ENCODE measurements at places on chromosomes 6 and 20. TPM values are rescaled to one million over a fixed set of nuclear protein-coding genes. Genes with fewer than 3 reads are reported as not detected.

GRCh38 chr6:169851641-169852503, 100.5 kb downstream of the ERMARD start:
- peaks cover 28% of the 10 kb centered on the region for H3K27me3 ChIP-seq
- H3K4me1 ChIP-seq: no peaks in the 10 kb centered on the region
- H3K36me3 ChIP-seq: no peaks in the 10 kb centered on the region
- no peak for DNase-seq

GRCh38 chr20:51303731-51304670, 238.5 kb downstream of the NFATC2 start:
- peaks cover 2% of the 10 kb centered on the region for H3K4me1 ChIP-seq
- no peaks in the 10 kb centered on the region for H3K36me3 ChIP-seq
- peaks cover 29% of the 10 kb centered on the region for H3K27me3 ChIP-seq
- no peak for DNase-seq
- H3K4me3 ChIP-seq: no peak overlapping the region
- no peak overlapping the region for H3K27ac ChIP-seq

DNA sequence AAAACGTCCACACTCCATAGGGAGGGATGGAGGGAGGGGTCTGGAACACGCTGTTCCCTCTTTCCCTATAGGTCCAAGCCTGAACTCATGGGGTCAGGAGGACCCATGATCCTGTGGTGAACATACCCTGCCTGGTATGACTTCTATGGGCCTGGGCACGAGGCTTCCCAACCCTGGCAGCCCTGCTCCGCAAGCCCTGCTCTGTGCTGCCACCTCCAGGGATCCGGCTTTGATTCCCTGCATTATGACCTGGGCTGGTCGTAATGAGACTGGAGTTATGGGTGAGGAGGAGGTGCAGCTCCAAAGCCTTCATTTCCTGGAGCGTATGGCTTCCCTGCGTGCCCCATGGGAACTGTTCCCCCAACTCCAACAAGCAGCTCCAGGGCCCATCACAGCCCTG, 54.9 kb downstream of the CDH22 start:
- H3K27ac ChIP-seq: no peak overlapping the region
- H3K36me3 ChIP-seq: peaks cover 13% of the 10 kb centered on the region
- no peak overlapping the region for H3K4me3 ChIP-seq
- peaks cover 7% of the 10 kb centered on the region for H3K4me1 ChIP-seq

GRCh38 chr20:54517241-54517975, 42.0 kb downstream of the DOK5 start:
- no peak overlapping the region for H3K27ac ChIP-seq
- no peaks in the 10 kb centered on the region for H3K36me3 ChIP-seq
- DNase-seq: no peak
- no peaks in the 10 kb centered on the region for H3K27me3 ChIP-seq
- H3K4me1 ChIP-seq: no peaks in the 10 kb centered on the region
- H3K4me3 ChIP-seq: no peak overlapping the region

GRCh38 chr20:59566631-59567524, 37.5 kb upstream of the PHACTR3 start:
- no peak overlapping the region for H3K27ac ChIP-seq
- H3K27me3 ChIP-seq: peaks cover 42% of the 10 kb centered on the region
- H3K36me3 ChIP-seq: peaks cover 4% of the 10 kb centered on the region
- peaks cover 2% of the 10 kb centered on the region for H3K4me1 ChIP-seq

Gene BCAS1
- total RNA-seq: not detected

DNA sequence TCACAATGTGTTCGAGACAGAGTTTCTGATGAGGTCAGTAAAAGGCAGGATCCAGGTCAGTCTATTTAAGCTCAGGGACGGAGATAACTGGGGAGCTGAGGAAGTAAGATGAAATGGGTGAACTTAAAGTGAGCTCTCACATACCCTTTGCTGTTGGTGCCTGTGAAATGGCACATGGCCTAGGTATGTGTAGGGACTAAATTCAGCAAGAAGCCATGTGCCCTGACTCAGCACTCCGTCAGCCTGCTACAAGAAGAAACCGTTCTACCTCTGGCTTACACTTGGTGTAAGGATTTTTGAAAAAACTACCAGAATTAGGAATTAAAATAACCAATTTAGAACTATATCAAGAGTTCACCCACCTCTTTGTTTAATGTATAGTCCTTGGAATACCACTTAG, 41.1 kb upstream of the TRDN start:
- H3K27me3 ChIP-seq: no peaks in the 10 kb centered on the region
- no peak overlapping the region for H3K27ac ChIP-seq
- H3K4me3 ChIP-seq: no peak overlapping the region

DNA sequence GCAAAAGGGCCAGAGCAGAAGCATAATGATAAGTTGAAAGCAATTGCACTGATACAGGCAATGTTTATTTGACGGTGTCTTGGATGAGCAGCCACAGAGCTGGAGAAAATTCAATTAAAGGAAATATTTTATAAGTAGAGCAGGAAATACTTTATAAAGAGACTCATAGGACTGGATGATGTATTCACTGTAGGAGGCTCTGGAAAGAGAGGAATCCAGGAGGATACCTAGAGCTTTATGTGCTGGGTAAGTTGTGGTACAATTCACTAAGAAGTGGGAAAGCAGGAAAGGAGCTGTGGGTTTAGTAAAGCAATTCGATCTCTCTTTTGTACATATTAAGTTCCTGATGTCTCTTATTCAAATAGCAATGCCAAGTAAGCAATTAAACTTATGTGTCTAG, 86.3 kb downstream of the C6orf118 start:
- no peak overlapping the region for H3K27ac ChIP-seq
- DNase-seq: no peak
- no peaks in the 10 kb centered on the region for H3K27me3 ChIP-seq
- H3K4me1 ChIP-seq: no peaks in the 10 kb centered on the region

Gene HLA-DRA
- total RNA-seq: 80.9 TPM

- H3K27ac ChIP-seq: no peak overlapping the region
- DNase-seq: no peak
- no peaks in the 10 kb centered on the region for H3K36me3 ChIP-seq
- no peak overlapping the region for H3K4me3 ChIP-seq
Observed at GRCh38 chr6:170198298-170198697, 92.6 kb downstream of the DLL1 start.

DNA sequence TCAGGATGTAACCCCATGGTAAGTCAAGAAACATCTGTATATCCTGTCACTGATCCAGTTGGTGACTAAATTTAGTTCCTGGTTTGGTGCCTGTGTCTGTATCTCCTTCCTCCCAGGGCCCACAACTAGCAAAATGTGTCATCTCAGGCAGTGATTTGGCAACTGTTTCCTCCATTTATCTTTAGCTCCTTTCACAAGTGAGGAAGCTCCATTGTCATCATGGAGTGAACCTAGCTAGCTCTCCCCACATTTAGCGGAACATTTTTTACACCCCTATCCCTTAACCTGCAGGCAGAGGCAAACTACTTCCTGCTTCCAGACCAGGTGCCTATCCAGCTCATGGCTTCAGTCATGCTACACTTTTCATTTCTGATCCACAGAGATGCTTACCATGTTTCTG, 99.5 kb downstream of the IPCEF1 start:
- H3K27me3 ChIP-seq: no peaks in the 10 kb centered on the region
- H3K4me3 ChIP-seq: no peak overlapping the region
- no peak overlapping the region for H3K27ac ChIP-seq

DNA sequence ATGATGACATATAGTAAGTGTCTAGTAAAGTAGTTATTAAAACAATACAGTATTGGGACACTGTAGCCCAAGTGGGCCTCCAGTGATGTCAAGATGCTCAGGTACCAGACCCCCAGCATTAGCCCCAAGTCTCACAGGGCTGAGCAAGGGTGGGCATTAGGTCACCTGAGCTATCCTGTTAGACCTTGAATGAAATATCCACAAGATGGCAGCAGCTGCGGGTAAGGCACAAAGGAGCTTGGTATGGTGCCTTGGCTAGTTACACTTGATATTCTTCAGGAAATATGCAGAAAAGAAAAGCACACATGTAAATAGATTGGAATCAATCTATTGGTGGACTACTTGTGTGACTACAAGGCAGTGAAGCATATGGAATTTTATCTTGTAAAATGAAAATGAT, 701.8 kb upstream of the ADGRB3 start:
- no peaks in the 10 kb centered on the region for H3K27me3 ChIP-seq
- no peak for DNase-seq
- H3K36me3 ChIP-seq: no peaks in the 10 kb centered on the region
- H3K27ac ChIP-seq: no peak overlapping the region
- no peaks in the 10 kb centered on the region for H3K4me1 ChIP-seq

DNA sequence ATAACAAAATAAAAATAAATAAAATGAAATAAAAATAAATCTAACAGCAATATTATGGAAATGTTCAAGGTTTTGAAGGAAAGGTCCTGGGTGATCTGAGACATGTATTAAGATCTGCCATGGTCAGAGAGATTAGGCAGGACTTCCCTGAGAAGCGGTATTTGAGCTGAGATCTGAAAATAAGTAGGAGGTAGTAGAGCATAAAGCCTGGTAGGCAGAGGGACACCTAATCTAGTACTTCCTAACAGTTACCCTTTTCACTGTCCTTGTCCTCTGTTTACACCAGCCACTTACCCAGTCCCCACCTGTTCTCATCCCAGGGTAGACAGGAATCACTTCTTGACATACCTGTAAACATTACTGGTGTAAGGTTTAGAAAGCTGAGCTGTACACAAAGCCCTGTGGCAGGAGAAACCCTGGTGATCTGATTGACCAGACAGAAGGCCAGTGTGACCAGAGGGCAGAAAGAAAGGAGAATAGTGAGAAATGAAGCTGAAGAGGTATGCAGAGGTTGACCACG, 8.3 kb upstream of the ZNF318 start:
- H3K27me3 ChIP-seq: no peaks in the 10 kb centered on the region
- no peak overlapping the region for H3K27ac ChIP-seq
- no peak for DNase-seq
- H3K4me3 ChIP-seq: no peak overlapping the region

DNA sequence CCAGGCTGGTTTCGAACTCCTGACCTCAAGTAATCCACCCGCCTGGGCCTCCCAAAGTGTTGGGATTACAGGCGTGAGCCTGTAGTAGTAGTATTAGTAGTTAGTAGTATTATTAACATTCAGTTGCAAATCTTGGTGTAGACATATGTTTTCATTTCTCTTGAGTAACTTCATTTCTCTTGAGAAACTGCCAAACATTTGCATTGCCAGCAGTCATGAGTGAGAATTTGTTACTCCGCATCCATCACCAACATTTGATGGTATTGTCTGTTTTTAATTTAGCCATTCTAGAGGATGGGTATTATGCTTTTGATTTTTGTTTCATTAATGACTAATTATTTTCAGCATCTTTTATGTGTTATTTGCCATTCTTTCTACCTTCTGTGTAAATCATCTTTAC, 1.5 kb upstream of the ERVFRD-1 start:
- no peak overlapping the region for H3K4me3 ChIP-seq
- no peaks in the 10 kb centered on the region for H3K27me3 ChIP-seq
- no peak overlapping the region for H3K27ac ChIP-seq
- H3K4me1 ChIP-seq: peaks cover 23% of the 10 kb centered on the region

- no peaks in the 10 kb centered on the region for H3K4me1 ChIP-seq
- peaks cover 41% of the 10 kb centered on the region for H3K27me3 ChIP-seq
- peaks cover 2% of the 10 kb centered on the region for H3K36me3 ChIP-seq
- no peak for DNase-seq
- peak overlapping the region; percentile 45 for H3K27ac ChIP-seq
Observed at GRCh38 chr6:32058511-32058963, 20.3 kb downstream of the CYP21A2 start.

Gene TSBP1
- not detected for total RNA-seq

Data from T-helper 17 cell (primary cell).